Parietal lobe (tissue), 2 donors: ENCODE measurements at places on chromosomes 11 and 22. TPM values are rescaled to one million over a fixed set of nuclear protein-coding genes. Genes with fewer than 3 reads are reported as not detected.

MEI1 gene
- total RNA-seq: not detected

CD6 gene
- total RNA-seq: not detected

IRAG1 gene
- 0.63 TPM for total RNA-seq

PRRG4 gene
- total RNA-seq: under 0.01 TPM

THY1 gene
- total RNA-seq: 31.3 TPM

PIH1D2 gene
- 2.2 TPM for total RNA-seq

SERPING1 gene
- 15.0 TPM for total RNA-seq

HBE1 gene
- total RNA-seq: 3.8 TPM

FJX1 gene
- total RNA-seq: 69.2 TPM

ARFGAP3 gene
- total RNA-seq: 66.7 TPM

SMIM35 gene
- total RNA-seq: not detected

GAS2 gene
- 12.5 TPM for total RNA-seq

FAT3 gene
- total RNA-seq: 291 TPM

PRCP gene
- 26.6 TPM for total RNA-seq

OR6T1 gene
- total RNA-seq: not detected

YPEL4 gene
- 5.6 TPM for total RNA-seq

MSANTD2 gene
- total RNA-seq: 32.9 TPM

GGTLC2 gene
- total RNA-seq: not detected

MLC1 gene
- 23.8 TPM for total RNA-seq

PSMC3 gene
- 135 TPM for total RNA-seq

OR8D2 gene
- total RNA-seq: not detected

SLC1A2 gene
- 271 TPM for total RNA-seq

RFPL3 gene
- not detected for total RNA-seq

MS4A3 gene
- total RNA-seq: not detected

SPDYC gene
- not detected for total RNA-seq

CNTN5 gene
- 15.7 TPM for total RNA-seq

OR51B2 gene
- 2.2 TPM for total RNA-seq

WT1 gene
- not detected for total RNA-seq

SAA4 gene
- total RNA-seq: not detected

EXPH5 gene
- 0.94 TPM for total RNA-seq

PRODH gene
- total RNA-seq: 2.8 TPM

C11orf42 gene
- not detected for total RNA-seq

CCDC73 gene
- total RNA-seq: not detected

PIWIL4 gene
- total RNA-seq: 13.8 TPM

KRTAP5-9 gene
- not detected for total RNA-seq

MYBPC3 gene
- total RNA-seq: not detected

OR9G4 gene
- total RNA-seq: not detected

EIF4G2 gene
- total RNA-seq: 1,082 TPM

TRIM6 gene
- total RNA-seq: 0.31 TPM

GAB4 gene
- total RNA-seq: not detected

CST6 gene
- total RNA-seq: not detected

SLC22A8 gene
- not detected for total RNA-seq

GGA1 gene
- total RNA-seq: 70.4 TPM

HEPHL1 gene
- total RNA-seq: not detected

TRABD gene
- total RNA-seq: 5.9 TPM

TNNI2 gene
- not detected for total RNA-seq

C1QTNF4 gene
- total RNA-seq: 19.7 TPM

ALG9 gene
- 113 TPM for total RNA-seq

ADAMTS8 gene
- total RNA-seq: 2.5 TPM
